SW480 (cell line): ENCODE measurements at places on chromosomes 11 and 22.

DNA sequence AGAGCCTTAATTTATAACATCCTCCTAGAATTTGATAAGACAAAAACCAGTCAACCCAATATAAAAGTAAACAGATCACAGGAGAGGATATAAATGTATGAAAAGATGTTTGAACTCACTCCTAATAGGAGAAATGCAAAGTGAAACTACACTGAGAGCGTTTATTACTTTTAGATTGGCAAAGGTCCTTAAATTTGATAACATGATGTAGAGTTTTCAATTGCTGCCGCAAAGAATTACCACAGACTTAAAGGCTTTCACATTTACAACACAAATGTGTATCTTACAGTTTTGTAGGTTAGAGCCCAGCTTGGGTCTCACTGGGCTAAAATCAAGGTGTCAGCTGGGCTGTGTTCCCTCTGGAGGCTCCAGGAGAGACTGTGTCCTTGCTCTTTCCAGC, 9.1 kb upstream of the POU2AF2 start:
- no peak for DNase-seq

DNA sequence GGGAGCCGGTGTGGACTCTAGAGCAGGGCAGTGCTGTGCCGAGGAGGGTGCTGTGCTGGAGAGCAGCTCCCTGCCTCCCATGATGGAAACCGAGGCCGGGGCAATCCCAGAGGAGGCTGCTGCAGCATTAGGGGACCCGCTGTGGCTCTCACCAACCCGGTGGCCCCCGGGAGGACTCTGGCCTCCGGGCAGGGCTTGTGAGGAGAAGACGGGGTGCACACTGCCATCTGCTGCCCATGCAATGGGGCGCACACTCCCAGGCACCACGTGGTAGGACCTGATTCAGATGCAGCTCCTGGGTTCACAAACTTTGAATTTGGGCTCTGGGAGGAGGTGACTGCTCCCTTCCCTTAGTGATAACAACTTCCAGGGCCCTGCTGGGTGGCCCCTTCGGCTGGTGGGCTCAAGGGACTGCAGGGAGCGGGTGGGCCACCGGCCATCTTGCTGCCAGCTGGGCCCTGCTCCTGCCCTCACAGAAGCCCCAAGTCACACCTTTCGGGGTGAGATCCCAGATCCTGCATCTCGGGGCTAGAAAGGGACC, 93.8 kb upstream of the FGF3 start:
- DNase-seq = peak; percentile 84

DNA sequence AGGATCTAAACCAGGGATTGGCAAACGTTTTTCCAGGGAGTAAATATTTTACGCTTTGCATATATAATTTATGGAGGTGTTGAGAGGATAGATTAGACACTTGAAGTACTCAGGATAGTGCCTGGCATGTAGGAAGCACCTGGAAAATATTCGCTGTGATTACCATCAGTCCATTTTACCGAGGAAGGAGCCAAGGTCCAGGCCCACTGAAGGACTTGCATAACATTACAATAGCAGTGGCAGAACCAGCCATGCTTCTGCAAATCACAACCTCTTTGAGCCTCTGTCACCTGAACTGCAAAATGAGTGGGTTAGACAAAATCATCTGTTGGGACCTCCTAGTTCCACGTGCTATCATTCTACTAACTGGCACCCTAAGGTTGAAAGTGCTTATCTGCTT, 5.4 kb downstream of the FUT4 start:
- no peak for DNase-seq

DNA sequence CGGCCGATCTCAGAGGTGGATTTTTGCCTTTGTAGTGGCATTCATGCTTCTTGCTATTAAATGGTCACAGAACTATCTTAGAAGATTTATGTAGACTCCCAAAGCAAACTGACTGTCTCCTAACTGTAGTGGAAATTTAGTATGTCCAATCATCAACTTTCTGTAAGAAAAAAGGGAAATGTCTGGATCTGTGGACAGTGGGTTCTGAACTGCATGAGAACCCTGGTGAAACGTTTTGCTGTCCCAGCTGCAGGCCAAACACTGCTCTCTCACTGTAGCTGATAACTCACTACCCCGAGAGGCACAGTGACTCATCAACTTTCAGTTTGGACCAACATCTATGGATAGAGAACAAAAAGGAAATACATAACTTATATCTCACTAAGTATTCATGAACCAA, 387.1 kb downstream of the SOX6 start:
- peak; percentile 55 for DNase-seq

DNA sequence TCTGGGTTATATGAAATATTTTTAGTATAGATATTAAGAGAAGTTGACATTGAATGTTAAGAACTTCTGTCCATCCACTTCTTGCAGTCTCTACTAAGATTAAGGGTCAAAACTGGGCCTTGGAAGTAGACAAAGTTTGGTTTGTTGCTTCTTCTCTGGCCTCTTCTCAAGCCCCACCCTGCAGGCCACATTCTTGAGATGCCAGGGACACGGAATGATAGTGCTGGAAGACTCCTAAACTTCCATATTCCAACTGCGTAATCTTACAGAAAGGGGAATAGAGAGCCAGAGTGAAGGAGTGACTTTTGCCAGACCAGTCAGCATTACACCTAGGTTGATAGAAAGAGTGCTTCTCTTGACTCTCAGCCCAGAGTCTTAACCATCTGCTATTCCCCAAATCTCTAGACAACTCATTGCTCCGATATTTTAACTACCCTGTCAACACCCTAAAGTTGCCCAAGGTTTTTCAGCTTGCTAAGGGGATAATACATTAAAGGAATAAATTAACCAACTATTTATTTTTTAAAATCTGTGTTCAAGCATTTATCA, 136.4 kb upstream of the SYN3 start:
- DNase-seq = no peak

DNA sequence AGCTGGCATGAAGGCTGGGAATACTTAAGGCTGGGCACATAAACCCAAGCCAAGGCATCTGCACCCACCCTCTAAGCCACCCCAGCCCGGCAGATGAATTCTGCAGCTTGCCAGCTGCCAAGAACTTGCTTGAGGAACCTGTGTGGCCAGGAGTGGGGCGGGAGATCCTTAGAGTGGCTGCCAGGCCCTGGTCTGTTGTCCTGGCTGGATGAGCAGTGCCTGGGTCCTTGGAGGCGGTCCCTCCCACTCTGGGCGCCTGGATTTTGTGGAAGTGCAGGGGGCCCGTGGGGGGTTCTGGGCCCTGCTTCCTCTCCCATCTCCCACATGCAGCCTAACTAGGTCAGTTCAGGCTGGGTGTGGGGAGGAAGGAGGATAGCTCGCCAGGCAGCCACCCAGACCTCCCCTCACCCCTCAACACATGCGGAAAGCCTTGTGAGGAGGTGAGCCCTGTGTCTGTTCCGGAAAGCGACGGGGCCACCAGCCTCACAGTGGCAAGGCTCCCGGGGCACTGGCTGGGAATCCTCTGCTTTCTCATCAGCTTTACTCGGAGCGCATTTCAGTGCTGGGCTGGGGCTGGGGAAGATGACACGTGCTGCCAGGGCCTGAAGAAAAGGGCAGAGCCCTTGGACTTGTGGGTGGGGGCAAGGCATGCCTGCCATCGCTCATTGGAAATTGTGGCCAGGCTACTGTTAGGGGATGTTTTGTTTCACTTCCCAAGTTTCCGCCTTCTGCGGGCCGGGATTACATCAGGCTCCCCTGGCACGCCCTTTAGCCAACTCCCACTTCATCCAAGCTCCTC, 8.4 kb downstream of the DAGLA start:
- peak; percentile 72 for DNase-seq

GRCh38 chr22:21564411-21564810, 3.1 kb upstream of the UBE2L3 start:
- DNase-seq = no peak

- no peak for DNase-seq
These were observed 6.0 kb downstream of the KCNK7 start for GRCh38 chr11:65589444-65590239.

DNA sequence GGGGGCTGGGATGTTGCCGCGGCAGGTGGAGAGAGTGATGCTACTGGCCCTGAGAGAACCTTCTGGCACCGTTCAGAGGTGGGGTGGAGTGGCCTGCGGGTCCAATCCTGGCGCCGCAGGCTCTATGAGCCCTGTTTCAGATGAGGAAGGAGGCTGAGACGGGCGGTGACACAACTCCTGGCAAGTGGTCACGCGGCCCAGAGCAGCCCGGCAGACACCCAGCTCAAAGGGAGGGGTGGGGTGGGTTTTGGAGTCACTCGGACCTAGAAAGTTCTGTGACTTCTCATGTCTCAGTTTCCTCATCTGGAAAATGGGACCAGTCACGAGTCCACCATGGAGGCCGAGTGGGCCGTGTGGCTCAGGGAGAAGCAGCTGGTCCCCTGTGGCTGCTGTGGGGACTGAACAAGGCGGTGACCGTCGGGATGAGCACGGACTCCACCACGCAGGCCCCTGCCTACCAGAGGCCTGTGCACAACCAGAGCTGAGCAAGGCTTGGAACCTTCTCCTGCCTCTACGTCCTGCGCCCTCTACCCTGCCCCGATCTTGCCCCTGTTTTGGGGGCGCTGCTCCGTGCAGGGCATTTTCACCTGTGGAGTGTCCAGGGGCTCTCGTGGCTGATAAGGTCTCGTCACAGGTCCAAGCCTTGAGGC, 3.7 kb downstream of the TSPO start:
- no peak for DNase-seq

DNA sequence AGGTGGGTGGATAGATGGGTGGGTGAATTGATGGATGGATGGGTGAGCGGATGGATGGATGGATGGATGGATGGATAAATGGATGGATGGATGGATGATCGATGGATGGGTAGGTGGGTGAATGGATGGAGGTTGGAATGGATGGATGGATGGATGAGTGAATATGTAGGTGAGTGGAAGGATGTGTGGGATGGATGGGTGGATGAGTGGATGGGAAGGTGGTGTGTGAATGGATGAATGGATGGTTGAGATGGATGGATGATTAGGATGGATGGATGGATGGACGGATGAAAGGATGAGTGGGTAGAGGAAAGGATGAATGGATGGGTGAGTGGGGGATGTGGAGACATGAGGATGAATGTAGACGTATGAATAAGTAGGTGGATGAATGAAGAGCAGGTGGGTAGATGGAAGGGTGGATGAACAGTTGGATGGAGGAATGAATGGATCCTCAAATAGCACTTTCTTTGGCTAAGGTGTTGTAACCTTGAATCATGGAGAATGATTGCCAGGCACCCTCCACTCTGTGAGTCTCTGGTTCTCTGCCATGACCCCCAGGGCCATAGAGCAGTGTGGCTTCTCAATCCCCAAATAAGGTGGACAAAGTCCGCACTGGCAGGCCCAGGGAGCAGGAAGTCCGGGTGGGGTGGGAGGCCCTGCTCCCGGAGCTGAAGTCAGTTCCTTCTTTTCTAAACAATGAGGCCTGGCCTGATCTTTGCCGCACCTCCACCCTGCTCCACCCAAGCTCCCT, 36.9 kb downstream of the IGF2 start:
- no peak for DNase-seq

DNA sequence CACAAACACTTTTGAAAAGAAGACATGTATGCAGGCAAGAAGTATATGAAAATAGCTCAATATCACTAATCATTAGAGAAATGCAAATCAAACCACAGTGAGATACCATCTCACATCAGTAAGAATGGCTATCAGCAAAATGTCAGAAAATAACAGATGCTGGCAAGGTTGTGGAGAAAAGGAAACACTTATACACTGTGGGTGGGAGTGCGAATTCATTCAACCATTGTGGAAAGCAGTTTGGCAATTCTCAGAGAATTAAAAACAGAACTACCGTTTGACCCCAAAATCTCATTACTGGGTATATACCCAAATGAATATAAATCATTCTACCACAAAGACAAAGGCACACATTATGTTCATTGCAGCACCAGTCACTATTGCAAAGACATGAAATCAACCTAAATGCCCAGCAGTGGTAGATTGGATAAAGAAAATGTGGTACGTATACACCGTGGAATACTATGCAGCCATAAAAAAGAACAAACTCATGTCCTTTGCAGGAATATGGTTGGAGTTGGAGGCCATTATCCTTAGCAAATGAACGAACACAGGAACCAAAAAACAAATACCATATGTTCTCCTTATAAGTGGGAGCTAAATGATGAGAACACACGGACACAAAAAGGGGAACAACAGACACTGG, 18.5 kb downstream of the MMP13 start:
- DNase-seq = no peak

- no peak for DNase-seq
These were observed 6.0 kb downstream of the NIPSNAP1 start for GRCh38 chr22:29574762-29575450.

- DNase-seq = no peak
These were observed 53.2 kb downstream of the NAT10 start for GRCh38 chr11:34158661-34159060.

DNA sequence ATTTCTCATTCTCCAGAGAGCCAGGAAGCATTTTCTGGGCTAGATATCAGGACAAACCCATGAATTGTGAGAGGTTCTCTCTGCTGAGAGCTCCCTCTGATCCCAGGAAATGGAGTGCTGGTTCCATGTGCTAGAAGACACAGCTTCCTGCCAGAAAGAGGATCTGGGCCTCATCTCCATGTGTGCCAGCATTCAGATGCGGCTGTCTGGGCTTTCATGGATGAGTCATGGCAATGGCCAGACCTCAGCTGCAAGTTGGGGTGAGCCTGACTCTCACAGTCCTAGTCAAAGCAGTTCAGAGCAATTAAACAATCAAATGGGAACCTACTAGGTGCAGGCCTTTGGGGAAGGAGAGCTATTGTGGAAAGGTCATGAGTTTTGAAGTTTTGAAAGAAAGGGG, 82.3 kb upstream of the EED start:
- peak; percentile 53 for DNase-seq

GRCh38 chr11:71499546-71499945, 27.5 kb upstream of the KRTAP5-7 start:
- DNase-seq = no peak

GRCh38 chr11:96317985-96318384, 25.0 kb downstream of the MAML2 start:
- DNase-seq = peak; percentile 29

DNA sequence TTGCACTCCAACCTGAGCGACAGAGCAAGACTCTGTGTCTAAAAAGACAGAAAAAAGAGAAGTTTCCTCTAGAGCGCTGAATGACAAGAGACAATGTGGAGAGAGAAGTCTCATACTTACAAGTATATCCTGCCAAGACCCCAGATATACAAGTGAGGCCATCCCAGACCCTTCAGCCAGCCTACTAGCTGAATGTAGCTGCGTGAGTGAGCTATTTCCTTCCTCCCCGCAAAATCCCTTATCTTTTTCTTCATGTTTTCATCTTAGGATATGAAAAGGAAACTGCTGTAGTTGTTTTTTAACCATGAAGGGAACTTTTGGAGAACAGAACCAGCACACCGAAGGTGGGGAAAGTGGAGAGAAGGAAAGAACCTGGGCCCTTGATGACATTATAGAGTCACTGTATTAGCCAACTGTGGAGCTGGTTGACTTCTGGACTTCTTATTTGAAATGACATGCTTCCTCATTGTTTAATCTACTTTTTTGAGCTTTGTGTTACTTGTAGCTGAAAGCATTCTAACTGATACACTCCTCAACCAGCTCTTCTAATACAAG, 4.4 kb upstream of the DDX17 start:
- no peak for DNase-seq

- no peak for DNase-seq
These were observed 533.6 kb upstream of the CADM1 start for GRCh38 chr11:116037861-116038260.

- DNase-seq = no peak
These were observed 41.1 kb downstream of the OR10A6 start for GRCh38 chr11:7889985-7890384.

GRCh38 chr11:12137938-12138731, 27.7 kb downstream of the MICAL2 start:
- DNase-seq = no peak
